Hematopoietic multipotent progenitor cell treated with erythropoietin and hydrocortisone succinate and interleukin-3 and kit ligand, for 6 days (in vitro differentiated cells): ENCODE measurements at places on chromosomes 6 and 20.

- DNase-seq, result no peak
These were observed 104.1 kb downstream of the CDH4 start for GRCh38 chr20:61356196-61356595.

DNA sequence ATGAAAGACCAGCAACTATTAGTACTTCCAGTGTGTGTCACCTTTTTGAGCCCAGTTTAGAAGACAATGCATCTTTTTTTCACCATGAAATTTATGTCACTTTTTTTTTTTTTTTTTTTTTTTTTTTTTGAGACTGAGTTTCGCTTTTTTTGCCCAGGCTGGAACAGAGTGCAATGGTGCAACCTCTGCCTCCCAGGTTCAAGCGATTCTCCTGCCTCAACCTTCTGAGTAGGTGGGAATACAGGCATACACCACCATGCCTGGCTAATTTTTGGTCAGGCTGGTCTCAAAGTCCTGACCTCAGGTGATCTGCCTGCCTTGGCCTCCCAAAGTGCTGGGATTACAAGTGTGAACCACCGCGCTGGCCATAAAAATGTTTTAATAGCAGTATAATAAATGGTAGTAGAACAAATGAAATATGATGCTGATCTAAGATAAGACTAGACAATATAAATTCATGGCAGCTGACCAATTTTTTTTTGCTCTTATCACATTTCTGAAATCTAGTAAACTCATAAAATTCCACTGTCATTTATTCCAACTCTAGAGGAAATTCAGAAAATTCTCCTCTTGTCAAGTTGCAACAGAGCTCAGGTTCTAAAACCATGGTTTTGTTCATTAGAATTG lies 21.3 kb downstream of the NHSL1 start:
- DNase-seq, result no peak

DNA sequence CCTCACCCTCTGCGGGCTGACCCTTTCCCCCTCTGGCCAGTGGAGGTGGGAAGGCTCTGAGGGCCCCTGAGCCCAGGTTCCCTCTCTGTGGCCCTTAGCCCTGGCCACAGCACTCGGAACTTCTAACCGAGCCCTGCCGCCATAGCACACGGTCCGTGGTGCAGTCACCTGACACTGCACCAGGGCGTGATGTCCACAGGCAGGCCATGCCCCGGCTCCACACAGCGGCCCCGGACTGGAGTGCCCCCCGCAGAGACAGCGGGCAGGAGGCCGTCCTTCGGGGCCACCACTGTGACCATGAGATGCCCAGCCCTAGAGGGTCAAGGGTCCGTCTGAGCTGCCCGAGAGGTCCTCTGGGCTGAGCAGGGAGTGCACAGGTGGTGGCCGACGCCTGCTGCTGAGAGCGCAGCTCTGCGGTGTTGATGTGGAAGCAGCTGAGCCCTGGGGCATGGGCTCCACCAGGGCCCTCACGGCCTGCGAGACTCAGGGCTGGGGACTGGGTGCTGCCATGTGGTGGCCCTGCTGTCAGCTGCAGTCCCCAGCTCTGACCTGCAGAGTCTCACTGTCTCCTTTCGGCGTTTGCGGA lies 11.2 kb upstream of the BHLHE23 start:
- no peak for DNase-seq

GRCh38 chr20:58651559-58651945 lies 469 bp downstream of the STX16 start:
- DNase-seq, result no peak

DNA sequence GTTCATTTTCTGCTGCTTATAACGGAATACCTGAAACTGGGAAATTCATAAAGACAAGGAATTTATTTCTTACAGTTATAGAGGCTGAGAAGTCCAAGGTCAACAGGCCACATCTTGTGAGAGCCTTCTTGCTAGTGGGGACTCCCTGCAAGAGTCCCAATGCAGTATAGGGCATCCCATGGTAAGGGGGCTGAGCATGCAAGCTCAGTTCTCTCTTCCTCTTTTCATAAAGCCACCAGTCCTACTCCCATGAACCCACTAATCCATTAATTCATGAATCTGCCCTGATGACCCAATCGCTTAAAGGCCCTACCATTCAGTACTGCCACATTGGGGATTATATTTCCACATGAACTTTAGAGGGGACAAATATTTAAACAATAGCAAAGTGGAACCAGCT lies 26.5 kb downstream of the CYB5R4 start:
- no peak for DNase-seq

GRCh38 chr20:1803932-1804501 lies 91.2 kb upstream of the SIRPA start:
- DNase-seq, result no peak

- no peak for DNase-seq
These were observed 541.8 kb upstream of the NRSN1 start for GRCh38 chr6:23584134-23584763.

DNA sequence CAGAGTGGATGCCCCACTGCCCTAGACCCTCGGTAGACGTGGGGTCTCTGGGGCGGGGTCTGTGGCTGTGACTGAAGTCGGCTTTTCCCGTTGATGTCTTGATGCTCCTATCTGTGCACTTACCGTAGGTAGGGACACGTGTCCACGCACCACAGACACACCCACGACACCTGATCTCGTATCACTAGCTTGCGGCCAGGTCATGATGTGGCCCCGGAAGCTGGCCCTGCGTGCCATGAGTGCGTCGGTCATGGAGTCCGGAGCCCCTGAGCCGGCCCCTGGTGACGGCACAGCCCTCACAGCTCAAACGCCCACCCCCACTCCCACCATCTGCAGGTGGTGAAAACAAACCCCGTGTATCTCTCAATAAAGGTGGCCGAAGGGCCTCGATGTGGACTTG lies 33.9 kb upstream of the MRGBP start:
- no peak for DNase-seq

- DNase-seq, result peak; percentile 41
These were observed 27.8 kb downstream of the ASIP start for GRCh38 chr20:34268851-34269636.

GRCh38 chr6:74931558-74931957 lies 274.3 kb downstream of the COL12A1 start:
- DNase-seq, result no peak

- DNase-seq, result no peak
These were observed 27.2 kb upstream of the SCUBE3 start for GRCh38 chr6:35186571-35186970.

DNA sequence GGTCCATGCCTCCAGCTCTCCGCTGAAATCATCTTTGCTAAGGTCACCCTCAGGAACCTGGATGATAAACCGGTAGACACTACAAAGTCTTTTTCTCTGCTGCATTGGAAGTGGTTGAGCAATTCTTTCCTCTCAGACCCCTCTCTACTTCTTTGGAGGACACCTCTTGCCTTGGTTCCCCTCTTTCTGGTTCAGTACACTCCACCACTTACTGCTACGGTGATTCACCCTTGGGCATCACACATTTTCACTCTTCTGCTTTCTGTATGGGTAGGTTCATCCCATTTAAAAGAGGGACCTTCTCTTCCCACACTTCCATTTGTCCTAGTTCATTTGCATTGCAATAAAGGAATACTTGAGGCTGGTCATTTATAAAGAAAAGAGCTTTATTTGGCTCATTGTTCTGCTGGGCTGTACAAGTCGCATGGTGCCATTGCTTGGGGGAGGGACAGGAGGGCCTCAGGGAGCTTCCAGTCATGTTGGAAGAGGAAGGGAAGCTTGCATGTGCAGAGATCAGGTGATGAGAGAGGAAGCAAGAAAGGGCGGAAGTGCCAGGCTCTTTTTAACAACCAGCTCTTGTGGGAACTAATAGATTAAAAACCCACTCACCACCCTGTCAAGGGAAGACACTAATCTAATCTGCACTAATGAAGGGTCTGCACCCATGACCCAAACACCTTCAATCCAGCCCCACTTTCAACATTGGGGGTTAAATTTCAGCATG lies 149.7 kb upstream of the TMEM170B start:
- DNase-seq, result no peak

GRCh38 chr20:51378171-51378928 lies 164.2 kb downstream of the NFATC2 start:
- no peak for DNase-seq

DNA sequence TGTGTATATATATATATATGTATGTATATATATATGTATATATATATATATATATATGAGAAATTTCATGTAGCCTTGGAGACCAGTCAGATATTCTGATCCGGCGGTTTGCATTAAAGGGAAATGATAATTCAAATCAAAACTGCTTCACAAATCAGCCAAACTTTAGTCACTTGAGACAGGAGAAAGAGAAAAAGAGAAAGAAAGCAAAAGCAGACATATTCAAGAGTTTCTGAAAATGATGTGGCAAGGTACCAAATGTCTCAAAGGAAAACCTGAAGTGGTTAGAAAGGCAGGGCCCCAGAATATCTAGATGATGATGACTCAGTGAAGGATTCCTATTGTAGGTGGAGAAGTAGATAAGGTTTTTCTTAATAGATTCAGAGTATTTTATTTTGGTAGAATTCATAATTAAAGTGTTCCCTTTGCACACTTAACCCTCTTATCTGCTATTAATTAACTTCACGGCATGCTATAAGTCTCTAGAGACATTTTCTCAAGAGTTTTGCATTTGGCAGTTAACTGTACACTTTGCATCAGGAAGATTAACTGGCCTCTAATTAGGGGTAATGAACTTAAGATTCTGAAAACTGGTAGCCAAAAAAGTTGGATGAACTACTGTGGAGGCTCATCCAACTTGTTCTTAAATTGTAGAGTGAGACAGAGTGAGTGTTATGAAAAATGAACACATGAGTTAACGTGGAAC lies 50.1 kb upstream of the ASF1A start:
- DNase-seq, result no peak

GRCh38 chr6:128241216-128241615 lies 279.2 kb downstream of the PTPRK start:
- DNase-seq, result no peak

GRCh38 chr6:79669766-79670165 lies 38.6 kb downstream of the SH3BGRL2 start:
- no peak for DNase-seq

- no peak for DNase-seq
These were observed 91.2 kb upstream of the EXOC2 start for GRCh38 chr6:783966-784735.

DNA sequence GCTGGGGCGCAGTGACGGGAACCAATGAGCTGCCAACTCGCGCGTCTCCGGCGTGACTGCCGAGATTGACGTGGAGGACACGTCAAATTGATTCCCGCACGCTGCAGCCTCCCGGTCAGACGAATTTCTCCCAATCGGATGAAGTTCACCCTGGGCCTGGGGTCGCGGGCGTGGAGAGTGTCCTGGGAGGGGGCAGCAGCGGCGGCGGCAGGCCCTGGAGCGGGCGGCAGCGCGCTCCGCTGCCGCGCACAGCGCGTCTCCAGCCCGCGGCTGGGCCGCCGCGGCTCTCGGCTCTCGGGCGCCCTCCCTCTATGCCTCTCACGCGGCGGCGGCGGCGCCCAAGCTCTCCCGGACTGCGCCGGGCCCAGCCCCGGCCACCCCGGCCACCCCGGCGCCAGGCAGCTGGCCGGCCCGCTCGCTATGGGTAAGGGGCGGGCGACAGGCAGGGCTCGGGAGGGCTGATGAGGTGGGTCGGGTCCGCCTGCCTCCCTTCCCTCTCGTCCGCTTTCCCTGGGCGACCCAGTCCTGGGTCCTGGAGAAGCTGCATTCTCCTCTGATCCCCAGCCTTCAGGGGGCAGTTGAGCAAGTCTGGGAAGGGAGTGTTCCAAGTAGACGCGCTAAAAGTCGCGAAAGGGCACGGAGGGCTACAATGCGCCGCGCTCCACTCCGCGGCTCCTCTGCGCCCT lies at the start of gene PAX1:
Gene PAX1, plus strand, starts transcription at position 90 of the 686 bp plus-strand sequence. Its CDS starts 49 bp downstream, at position 139.
- DNase-seq, result no peak

DNA sequence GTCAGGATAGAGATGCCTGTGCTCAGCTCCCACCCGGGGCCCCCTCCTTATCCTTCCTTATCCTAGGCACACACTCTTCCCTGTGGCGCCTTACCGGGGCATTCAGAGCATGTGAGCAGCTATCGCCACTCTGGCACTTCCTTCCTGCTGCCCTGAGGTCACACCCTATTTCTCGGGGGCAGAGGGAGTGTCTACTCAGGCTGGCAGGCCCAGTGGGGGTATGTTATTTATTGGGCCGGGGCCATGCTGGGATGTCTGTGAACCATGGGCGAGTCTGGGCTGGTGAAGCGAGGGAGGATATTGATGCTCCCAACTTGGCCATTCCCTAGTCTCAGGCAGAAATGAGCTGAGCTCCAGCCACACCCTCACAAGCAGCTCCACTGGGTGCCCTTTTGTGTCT lies 3.9 kb upstream of the LY6G6D start:
- peak; percentile 92 for DNase-seq

DNA sequence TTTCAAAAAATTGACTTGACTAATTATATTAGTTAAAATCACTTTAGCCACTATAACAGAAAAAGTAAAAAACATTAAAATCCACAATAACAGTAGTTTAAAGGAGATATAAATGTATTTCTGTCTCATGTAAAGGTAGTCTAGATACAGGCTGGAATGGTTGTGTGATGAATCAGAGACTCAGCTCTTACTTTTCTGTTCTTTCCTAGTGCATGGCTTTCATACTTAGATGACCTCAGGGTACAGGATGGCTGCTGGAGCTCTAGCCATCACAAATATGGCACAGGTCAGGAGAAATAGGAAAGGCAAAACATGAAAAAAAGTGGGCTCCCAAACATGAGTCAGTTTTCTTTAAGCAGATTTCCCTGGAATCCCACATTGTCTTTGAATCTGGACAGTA lies 157.7 kb upstream of the FLRT3 start:
- no peak for DNase-seq

GRCh38 chr6:241336-241865 lies 50.9 kb upstream of the DUSP22 start:
- no peak for DNase-seq

- DNase-seq, result no peak
These were observed 32.5 kb downstream of the NDUFAF5 start for GRCh38 chr20:13817342-13817741.

- no peak for DNase-seq
These were observed 42.4 kb downstream of the PMEPA1 start for GRCh38 chr20:57667388-57667787.

GRCh38 chr20:40589581-40589980 lies 99.5 kb downstream of the MAFB start:
- no peak for DNase-seq

GRCh38 chr20:17138237-17138636 lies 88.6 kb upstream of the PCSK2 start:
- DNase-seq, result no peak

DNA sequence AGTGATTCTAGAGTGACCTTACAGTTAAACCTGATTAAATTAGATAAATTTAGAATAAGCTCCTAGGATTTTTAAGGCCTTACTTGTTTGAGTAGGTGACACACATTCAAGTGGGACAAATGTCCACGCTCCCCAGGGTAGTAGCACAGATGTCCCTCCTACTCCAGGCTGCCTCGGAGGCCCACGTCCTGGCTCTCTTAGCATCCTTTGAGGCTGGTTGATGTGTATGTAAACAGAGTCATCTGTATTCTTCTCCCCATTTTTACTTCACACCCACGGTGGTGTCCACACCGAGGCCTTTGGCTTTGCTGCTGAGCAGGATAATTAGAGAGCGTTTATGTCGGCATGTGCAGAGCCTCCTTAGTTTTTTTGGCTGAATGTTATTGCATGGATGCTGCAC lies 15.8 kb downstream of the ENTPD6 start:
- DNase-seq, result no peak

GRCh38 chr6:19866173-19866984 lies 29.2 kb downstream of the ID4 start:
- no peak for DNase-seq
